ENCODE measurements at places on chromosomes 7 and 10.

GRCh38 chr7:145036604-145037405, 201.0 kb upstream of the TPK1 start:
- peak; percentile 27 for DNase-seq

- DNase-seq, result no peak
Measured at GRCh38 chr7:155000795-155001194, 2.1 kb downstream of the PAXIP1 start.

DNA sequence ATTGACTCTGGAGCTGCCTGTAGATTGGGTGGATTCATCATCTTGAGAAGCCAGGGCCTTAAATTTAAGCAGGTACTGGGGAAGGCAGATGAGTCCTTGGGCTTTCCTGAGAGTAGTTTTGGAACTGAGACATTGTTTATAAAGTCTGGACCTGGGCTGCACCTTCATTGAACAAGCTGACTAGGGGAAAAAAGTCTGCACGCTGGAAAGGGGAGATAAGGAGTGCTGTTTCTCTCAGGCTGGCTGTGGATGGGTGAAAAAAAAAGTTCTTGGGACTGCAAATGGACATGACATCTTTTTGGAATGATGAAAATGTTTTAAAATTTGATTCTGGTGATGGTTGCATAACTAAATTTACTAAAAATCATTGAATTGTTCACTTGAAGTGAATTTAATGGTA, 12.0 kb downstream of the SEC24C start:
- DNase-seq, result no peak

DNA sequence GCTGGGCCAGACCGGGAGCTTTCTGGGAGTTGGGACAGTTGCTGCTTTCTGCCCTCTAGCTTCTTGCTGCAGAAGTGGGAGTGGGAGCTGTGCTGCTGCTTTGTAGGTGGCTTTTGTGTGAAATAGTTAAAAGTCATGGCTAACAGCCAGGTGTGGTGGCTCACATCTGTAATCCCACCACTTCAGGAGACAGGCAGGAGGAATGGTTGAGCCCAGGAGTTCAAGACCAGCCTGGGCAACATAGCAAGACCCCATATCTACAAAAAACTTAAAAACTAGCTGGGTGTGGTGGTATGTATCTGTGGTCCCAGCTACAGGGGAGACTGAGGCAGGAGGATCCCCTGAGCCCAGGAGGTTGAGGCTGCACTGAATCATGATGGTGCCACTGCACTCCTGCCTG, 13.7 kb downstream of the TACR2 start:
- DNase-seq, result no peak

DNA sequence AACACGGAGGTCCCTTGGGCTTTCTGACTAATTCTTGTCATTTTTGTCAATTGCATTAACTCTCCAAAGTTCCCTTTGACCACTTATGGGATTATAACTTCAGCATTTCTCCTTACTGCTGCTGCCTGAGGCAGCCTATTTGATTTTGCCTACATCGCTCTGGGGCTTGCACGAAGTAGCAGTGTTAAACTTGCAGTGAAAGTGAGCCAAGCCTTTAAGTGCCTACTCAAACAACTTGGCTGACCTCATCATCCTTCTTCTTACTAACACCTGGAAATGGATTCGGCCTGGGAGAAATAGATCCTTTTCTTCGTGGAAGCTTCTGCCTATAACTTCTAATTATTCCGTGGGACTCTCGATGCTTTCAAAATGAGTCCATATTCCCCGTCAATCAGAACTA, 76.6 kb downstream of the DGKB start:
- DNase-seq, result no peak

DNA sequence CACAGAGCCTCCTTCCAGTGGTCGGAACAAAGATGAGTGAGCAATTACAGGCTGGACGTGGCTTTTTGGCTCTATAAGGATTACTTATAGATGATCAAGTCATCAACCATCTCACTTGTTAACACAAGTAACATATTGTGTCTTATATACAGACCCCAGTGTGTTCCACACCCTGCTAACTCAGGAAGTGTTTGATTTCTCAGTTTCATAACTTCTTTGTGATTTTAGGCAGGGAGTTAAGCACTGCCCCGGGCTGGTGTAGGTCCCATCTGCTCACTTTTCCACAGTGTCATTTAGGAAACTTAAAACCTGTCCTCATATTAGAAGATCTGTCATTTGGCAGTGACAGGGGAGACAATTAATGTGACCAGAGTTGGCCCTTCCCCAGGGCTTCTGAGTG, 6.2 kb downstream of the FOXI2 start:
- DNase-seq, result no peak

DNA sequence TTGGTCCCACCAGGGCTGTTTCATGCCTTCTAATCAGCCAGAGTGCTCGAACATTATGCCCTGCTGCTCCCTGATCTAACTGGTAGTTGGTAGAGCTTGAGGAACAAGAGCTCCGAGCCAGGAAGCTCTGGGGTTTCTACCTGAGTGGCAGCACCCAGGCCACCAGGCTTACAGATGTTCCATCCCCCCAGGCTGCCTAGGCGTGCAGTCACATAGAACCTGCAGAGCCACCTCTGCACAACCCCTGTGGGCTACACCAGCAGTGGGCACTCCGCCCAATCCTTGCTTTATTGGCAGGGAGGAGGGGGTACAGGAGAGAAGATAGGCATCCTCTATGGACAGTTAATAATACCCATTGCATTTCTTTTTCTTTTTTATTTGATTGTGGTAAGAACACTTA, 21.8 kb downstream of the MAP3K8 start:
- DNase-seq, result no peak

GRCh38 chr10:100977436-100977835, 8.1 kb downstream of the SEMA4G start:
- no peak for DNase-seq

DNA sequence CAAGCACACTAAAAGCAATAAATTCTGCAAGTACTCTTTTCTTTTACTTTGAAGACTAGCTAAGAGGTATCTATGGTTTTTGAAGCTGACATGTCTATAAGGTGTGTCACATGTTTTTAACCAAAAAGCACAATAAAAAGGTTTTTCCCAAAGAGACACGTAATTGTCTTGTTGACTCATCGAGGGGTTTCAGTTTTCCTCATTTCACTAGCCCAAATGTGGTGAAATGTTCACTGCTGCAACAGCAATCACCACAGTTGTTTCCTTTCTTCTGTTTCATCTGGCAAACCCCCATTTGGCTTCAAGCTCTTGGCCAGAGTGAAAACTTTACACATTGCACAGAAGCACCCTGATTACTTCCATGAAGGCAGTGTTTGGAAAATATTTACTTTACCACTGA, 3.8 kb upstream of the HOXA4 start:
- no peak for DNase-seq

GRCh38 chr10:104254493-104255310, at the start of gene GSTO1:
TSS of gene GSTO1 (plus strand) at chr10:104254892. CDS start at chr10:104254929, 37 bp downstream.
- DNase-seq, result peak; percentile 44

DNA sequence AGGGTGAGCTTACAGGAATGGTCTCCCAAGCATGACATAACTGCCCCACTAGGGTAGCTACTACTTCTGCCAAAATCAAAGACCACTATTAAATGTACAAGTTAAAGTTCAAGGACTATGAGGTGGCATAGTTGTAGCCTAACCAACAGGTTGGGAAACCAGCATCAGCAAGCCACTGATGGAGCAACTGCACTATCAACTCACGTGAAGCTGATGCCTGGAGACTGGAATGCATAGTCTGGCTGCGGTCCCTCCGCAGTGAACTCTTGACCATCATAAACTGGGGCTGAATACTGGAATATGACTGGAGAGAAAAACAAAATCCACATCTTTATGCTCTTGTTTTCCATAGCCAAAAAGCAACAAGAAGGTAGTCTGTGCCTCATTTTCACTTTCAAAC, 541.4 kb downstream of the DNAJB9 start:
- DNase-seq, result no peak

GRCh38 chr7:132059141-132059540, 502.7 kb upstream of the PODXL start:
- no peak for DNase-seq

DNA sequence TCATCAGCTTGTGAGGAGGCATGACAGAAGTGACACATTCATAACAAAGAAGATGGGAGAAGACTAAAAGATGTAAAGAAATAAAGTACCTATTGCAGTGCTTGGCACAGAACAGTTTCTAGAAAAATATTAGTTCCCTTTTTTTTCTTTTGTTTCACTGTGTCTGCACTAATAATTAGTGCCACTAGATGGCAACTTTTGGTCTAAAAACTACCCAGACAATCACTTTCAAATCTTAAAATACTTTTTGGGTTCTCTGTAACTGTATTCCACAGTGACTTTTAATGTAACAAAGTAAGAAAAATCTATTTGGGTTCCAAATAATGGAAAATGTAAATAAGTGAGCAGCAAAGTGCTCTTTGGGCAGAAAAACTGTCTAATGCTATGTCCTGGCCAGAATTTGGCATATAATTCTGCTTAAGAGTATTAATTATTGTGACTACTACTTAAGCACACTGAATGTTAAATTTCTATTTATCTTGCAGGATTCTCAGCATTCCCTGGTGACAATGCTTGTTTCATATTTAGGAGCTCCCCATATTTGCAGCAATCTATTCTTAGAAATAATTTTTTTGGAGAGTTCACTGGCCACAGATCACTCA, 134.8 kb upstream of the KIF5B start:
- no peak for DNase-seq

DNA sequence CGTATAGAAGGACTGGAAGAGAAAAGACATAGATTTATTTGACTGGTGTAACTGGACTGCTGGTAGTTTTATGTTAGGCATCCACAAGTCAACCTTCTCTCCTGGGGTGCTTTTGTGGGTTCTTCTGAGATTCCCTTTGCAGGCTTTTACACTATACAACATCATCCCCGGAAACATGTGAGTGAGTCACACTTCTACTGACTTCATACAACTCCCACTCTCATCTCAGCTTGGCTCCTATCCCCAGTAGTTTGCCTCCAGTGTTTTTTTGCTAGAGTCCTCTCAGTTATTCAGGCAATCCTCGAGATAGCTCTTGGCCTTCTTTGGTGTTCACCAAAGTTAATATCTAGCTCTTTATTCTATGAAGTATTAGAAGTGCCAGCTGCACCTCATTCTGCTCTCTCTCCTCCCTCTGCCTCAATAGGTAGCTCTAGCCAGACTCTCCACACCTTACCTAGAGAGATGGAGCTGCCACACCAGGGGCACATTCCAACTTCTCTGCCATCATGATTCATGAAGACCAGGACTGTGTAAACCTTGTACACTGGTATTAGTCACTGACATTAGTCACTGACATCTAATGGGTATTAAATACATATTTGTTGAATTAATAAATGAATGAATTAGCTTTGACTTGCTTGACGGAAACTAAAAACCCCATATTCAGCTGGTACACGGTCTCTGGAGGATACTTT, 281.9 kb downstream of the PPP1R3A start:
- DNase-seq, result no peak

DNA sequence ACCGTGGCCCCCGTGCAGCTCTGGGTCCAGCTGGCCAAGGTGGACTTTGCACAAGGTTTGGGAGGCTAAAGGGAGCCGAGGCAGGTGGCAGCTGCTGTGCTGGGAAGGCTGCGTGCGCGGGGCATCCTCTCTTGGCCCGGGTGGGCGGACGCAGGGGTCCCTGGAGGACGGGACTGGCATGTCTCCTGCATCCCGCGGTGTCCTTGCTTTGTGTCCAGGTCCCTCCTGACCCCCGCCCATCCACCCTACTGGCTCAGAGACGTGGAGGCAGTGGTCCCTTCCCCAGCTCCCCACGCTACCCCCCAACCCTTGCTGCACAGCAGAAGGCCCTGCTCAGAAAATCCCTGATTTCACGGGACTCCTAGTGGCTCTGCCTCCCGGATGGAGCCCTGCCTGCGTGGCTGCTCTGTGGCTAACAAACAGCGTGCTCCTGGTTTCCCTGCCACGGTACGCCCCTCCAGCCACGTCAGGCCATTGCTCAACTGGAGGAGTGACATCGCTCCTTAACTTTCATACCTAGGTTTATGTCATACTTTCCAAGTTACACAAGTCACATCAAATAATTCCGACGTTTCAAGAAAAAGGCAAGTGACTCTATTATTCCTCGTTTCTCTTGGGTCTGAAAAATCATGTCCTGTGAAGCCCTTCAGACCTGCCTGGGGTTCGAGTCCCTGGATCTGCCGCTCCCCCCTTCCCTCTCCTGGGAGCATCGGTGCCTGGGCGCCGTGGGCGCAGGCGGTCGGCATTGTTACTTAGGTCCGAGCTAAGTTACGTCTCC, 421.9 kb downstream of the DNAJB6 start:
- no peak for DNase-seq

- no peak for DNase-seq
Measured at GRCh38 chr7:119640861-119641260, 632.1 kb upstream of the KCND2 start.

- DNase-seq, result no peak
Measured at GRCh38 chr10:88401671-88402347, 181.3 kb downstream of the RNLS start.

GRCh38 chr7:101843293-101844271, 26.2 kb downstream of the CUX1 start:
- DNase-seq, result no peak

GRCh38 chr10:129161150-129161549, 305.9 kb upstream of the MGMT start:
- DNase-seq, result no peak

GRCh38 chr10:88874281-88874680, 5.8 kb upstream of the STAMBPL1 start:
- no peak for DNase-seq

GRCh38 chr7:25424113-25424512, 195.8 kb upstream of the NPVF start:
- no peak for DNase-seq

DNA sequence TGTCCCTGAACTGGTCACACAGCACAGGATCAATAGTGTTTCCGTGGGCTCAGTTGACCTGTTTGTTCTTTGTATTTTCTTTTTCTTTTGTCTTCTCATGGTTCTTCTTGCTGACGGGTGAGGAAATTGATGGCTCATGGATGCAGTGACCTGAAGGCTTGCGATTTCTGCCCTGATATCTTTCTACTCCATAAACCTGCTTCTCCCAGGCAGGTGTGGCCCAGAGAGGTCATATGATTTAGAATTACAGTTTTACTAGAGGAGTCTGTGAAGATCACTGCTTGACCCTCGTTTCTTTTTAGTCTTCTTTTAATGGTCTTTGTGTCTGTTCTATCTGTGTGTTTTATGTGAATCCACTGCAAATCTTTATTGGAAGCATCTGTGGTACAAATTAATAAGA, 195.1 kb upstream of the KLF6 start:
- no peak for DNase-seq

DNA sequence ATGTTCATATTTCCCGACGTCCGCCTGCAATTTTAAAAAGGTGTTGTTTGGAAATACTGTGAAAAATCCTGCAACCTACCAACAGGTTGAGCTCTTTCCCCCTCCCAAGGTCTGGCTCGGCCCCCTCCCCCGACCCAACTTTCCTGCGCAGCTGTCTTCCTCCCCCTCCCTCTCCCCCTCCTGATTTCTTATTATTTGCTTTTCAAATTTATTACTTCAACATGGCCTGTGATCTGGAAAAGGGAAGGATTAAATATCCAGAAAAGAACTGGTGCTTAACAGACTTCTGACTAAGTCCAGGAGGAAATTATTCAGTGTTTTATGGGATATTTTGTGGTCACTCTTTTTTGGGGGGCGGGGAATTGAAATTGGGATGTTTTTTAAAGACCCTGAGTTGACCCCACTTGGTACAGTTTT, 2.4 kb downstream of the ARID5B start:
- no peak for DNase-seq
